Fibroblast of the aortic adventitia (primary cell): ENCODE measurements at places on chromosomes 3 and 15. TPM values are rescaled to one million over a fixed set of nuclear protein-coding genes. Genes with fewer than 3 reads are reported as not detected.

The XCR1 gene
- total RNA-seq = not detected in 2 replicates

- DNase-seq = peak; percentile 35
Observed at GRCh38 chr3:21751886-21752285, 876 bp upstream of the ZNF385D start.

The MYO5C gene
- total RNA-seq = 0.36 TPM in 1 of 2 replicates, not detected in the other

The CPN2 gene
- total RNA-seq = not detected in 2 replicates

GRCh38 chr3:52182196-52182595 lies 15.8 kb upstream of the ALAS1 start:
- no peak for DNase-seq

DNA sequence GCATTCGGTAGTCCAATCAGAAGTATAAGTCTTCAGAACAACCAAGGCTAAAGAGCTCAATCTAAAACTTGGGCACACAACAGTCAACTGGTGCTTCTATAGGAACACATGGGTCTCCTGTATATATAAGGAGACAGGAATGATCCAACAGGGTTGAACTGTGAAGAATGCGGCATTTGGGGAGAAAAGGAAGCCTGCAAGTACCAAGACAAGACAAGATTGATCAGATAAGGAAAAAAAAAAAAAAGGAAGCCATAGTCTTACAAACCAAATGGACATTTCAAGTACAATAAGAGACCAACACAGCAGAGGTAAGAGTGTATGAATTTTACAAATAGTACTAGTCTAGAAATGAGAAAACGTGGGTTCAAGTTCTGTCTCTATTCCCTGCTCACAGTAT lies 6.5 kb downstream of the CPEB1 start:
- no peak for DNase-seq

The ACOX2 gene
- 19.2 and 29.5 TPM in 2 replicates for total RNA-seq

The ANKRD34C gene
- total RNA-seq = not detected in 2 replicates

GRCh38 chr3:10867384-10867783 lies 51.4 kb downstream of the SLC6A11 start:
- DNase-seq = peak; percentile 19

DNA sequence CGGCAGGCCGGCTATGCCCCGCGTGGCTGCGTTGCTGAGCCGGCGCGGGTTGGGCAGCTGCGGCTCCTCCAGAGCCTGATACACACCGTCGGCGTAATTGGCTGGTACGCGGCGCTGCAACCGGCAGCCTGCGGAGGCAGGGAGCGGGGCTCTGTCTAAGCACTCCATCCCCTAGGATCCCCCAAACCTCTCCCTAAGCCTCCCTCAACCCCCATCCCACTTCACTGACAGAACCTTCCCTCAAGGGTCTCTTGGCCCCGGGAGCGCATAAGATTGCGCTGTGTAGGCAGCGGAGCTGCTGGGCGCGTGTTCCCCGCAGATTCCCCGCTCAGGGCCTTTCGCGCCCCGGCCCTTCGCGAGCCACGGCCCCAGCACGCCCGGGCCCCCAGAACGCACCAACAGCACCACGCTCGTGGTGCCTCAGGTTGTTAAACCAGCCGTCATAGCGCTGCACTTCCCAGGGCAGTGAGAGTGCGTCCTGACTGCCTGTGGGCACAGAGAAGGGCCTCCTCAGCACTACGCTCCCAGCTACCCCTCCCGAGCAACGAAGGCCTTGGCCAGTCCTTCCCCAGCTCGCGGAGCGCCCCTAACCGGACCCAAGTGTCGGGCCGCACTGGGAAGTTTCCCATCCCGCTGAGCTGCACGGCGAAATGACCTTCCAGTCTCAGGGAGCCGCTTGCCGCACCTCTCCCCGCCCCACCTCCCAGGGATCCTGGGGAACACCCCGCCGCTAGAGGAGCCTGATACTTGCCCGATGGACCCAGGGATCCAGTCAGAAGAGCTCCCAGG lies 1.2 kb downstream of the DUOX2 start:
- no peak for DNase-seq

GRCh38 chr3:177680472-177680821 lies 483.2 kb upstream of the TBL1XR1 start:
- DNase-seq = peak; percentile 44

The SLC9C1 gene
- total RNA-seq = 0.33 and 0.45 TPM in 2 replicates

- no peak for DNase-seq
Observed at GRCh38 chr3:108389372-108389771, 93.0 kb downstream of the HHLA2 start.

DNA sequence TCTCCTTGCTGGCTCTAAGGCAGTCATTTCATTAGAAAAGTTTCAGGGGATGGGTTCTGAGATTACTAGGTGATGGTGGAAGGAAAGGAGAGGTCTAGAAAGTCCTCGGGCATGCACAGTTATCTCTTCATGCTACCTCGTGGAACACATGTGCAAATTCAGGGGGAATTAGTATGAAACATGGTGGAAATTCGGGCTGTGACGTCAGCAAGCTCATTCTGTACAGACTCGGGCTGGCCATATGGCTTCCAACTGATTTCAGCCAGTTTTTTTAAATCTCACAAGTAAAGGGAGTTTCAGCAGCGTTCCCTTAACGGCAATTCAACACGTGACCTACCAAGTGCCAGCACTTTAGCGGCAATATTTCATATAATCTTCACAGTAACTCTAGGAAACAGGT lies 251.1 kb downstream of the TBL1XR1 start:
- DNase-seq = no peak

The GCHFR gene
- total RNA-seq = 0.82 and 2.0 TPM in 2 replicates

DNA sequence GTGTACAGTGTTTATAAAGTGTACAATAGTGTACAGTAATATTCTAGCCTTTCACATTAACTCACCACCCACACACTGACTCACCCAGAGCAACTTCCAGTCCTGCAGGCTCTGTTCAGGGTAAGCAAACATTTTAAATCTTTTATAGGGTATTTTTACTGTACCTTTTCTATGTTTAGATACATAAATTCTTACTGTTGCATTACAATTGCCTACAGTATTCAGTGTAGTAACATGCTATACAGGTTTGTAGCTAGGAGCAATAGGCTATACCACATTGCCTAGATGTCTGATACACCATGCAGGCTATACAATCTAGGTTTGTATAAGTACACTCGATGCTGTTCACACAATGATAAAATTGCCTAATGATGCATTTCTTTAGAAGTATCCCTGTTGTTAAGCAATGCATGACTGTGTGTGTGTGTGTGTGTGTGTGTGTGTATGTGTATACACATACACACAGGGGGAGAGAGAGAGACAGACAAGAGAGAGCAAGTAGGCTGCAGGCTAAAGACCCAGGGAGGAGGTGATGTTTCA lies 72.5 kb upstream of the PRR23C start:
- peak; percentile 31 for DNase-seq

The SLC7A14 gene
- total RNA-seq = 3.7 and 6.1 TPM in 2 replicates

The C3orf85 gene
- total RNA-seq = not detected in 2 replicates

GRCh38 chr3:51397392-51397791 lies 6.3 kb downstream of the RBM15B start:
- DNase-seq = no peak

DNA sequence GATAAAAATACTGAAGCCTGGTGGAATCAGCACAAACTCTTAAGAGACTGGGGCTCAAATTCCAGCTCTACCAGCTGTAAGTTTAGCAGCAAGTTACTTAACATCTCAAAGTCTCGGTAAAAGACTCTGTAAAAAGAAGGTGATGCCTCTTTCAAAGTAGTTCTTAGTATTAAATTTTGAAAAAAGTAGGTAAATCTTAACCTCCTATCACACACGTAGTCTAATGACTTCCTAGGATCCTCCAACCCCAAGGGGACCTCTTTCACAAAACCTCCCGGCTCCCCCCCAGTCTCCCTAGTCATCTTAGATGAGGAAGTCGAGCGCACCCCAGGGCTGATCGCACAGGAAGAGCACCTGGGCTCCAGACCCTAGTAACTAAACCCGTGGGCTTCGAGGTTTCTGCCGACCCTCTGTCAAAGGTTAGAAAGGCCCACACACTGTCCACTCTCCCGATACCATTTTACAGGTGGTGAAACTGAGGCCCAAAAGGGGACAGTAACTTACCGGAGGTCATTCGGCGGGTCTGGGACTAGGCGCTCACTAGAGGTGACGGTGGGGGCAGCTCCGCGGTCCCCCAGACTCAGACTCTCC lies 427 bp downstream of the MBD4 start:
- DNase-seq = peak; percentile 47

The IQCF5 gene
- not detected in 2 replicates for total RNA-seq

- no peak for DNase-seq
Observed at GRCh38 chr3:108393128-108393900, 97.0 kb downstream of the HHLA2 start.

DNA sequence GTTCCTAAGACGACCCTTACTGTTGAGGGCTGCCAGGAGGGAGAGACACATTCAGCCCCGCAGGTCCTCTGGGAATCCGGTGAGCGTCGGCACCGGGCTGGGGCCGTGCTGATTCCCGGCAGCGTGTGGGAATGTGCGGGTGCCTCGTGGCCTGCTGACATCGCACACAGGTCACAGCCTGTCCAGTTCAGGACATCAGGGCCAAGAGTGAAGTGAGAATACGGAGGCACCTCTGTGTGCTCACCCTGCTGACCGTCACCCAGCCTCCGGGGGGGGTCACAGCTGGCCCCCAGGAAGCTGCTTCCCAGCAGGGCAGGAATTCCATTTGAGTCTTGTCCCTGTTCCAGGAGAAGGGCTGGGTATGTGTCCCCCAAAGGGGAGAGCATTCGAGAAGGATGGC lies 53.6 kb downstream of the PGPEP1L start:
- DNase-seq = no peak
